ENCODE measurements at places on chromosomes 6 and 20.

GRCh38 chr6:106913676-106914280 lies 60.8 kb downstream of the CD24 start:
- no peak for DNase-seq

- no peak for DNase-seq
These were observed 2.9 kb upstream of the RAMACL start for GRCh38 chr6:166589337-166589731.

GRCh38 chr6:142566628-142567396 lies 265.0 kb downstream of the ADGRG6 start:
- DNase-seq: peak; percentile 76

- DNase-seq: no peak
These were observed 353.0 kb upstream of the MAP3K7 start for GRCh38 chr6:90939906-90940305.

- no peak for DNase-seq
These were observed 94.3 kb downstream of the TCP11 start for GRCh38 chr6:35046862-35047261.

GRCh38 chr6:132494954-132495353 lies 18.0 kb downstream of the STX7 start:
- DNase-seq: no peak

DNA sequence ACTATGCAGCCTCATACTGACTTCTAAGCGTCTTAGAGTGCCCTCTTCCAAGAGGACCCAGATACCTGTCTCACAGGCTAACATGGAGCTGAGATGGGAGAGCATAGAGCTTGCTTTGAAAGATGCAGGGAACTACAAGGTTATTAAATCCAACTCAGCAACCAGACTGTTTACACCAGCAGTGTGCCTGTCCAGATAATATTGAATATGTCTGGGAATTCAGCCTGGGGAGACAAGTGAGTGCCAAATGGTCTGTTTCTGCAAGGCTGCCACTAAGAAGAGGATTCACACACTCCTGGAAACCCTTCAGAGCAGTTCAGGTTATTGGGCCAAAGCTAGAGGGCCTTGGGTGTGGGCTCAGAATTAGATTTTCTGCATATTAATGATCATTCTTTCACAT lies 547.8 kb downstream of the PTPRT start:
- no peak for DNase-seq

GRCh38 chr6:3259491-3259958 lies 778 bp downstream of the PSMG4 start:
- peak; percentile 36 for DNase-seq

DNA sequence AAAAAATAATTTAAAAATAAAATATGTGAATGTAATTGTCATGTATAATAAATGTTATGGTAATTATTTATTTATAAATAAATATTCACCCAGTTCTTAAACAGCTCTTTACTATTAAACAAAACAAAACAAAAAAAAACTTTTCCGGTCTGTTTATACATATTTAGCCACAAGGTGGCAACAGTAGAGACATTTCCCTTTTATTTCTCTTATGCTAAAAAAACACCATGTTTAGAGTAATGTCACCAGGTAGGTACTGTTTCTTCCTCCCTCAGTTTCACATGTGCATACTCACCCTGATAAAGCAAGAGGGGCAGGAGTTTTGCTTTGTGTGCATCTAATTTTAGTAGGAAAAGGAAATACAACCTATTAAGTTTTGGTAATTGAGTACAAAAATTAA lies 610.4 kb upstream of the IMPG1 start:
- DNase-seq: no peak

DNA sequence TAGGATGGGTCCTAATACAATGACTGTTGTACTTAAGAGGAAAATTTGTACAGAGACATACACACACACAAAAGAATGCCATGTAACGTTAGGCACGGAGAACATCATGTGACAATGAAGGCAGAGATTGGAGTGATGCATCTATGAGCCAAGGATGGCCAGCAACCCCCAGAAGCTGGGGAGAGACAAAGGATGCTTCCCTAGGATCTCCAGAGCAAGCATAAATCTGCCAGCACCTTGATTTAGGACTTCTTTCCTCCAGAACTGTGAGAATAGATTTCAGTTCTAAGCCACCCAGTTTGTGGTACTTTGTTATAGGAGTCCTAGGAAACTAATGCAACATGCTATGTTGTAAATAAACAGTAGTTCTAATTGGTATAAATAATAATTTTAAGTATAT lies 25.0 kb downstream of the EYA4 start:
- DNase-seq: peak; percentile 7

- no peak for DNase-seq
These were observed 118.2 kb upstream of the GJE1 start for GRCh38 chr6:142014515-142014914.

DNA sequence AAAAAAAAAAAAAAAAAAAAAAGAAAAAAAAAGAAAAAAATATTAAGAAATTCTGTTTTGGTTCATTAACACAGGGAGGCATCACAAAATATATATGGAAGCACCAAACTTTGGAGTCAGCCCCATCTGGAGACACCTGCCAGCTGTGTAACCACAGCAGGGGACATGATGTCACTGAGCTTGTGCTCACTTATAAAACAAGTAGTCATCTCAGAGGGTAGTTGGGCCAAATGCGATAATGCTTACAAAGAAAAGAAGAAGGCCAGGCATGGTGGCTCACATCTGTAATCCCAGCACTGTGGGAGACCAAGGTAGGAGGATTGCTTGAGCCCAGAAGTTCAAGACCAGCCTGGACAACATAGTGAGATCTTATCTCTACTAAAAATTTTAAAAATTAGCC lies 1.1 kb upstream of the BNIP5 start:
- DNase-seq: no peak

GRCh38 chr6:98576791-98577190 lies 257.6 kb upstream of the POU3F2 start:
- no peak for DNase-seq

DNA sequence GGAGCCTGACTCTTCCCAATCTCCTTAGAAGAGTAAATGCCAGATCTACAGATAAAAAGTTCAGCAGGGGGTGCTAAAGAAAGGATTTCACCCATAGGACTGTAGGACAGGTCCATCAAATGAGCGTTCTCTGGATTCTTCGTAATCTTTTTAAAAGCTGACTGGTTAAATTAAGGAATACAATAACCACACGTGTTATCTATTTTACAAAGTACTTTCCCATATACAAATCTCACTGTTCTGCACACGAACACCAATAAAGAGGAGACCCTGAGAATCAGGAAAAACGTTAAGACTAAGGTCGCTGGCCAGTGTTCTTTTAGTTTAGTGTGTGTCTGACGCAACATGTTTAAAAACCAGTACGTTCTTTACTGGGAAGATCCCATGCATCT lies 542 bp downstream of the TUBE1 start:
- DNase-seq: no peak

DNA sequence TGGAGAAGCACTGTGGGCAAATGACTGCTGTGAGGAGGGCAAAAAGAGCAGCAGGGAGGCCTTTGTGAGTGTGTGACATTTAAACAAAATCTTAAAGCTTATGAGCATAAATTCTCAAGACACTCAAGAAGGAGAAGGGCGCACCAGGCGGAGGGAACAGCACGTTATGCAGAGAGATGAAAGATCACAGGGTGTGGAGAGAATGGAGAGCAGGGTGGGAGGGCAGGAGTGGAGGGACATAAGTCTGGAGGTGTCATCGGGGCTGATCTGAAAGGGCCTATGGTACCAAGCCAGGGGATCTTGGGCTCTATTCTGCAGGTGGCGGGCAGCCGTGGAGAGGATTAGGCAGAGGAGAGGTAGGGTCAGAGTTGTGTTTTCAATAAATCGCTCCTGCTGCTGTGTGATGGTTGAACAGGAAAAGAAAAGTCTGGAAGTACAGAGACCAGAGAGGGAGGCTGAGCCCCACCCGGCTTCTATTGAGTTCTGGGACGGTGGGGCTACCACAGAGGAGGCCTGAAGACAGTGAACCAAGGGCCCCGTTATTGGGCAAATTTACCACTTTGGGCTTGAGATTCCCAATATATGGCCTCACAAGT lies 24.3 kb upstream of the DLGAP4 start:
- DNase-seq: no peak

DNA sequence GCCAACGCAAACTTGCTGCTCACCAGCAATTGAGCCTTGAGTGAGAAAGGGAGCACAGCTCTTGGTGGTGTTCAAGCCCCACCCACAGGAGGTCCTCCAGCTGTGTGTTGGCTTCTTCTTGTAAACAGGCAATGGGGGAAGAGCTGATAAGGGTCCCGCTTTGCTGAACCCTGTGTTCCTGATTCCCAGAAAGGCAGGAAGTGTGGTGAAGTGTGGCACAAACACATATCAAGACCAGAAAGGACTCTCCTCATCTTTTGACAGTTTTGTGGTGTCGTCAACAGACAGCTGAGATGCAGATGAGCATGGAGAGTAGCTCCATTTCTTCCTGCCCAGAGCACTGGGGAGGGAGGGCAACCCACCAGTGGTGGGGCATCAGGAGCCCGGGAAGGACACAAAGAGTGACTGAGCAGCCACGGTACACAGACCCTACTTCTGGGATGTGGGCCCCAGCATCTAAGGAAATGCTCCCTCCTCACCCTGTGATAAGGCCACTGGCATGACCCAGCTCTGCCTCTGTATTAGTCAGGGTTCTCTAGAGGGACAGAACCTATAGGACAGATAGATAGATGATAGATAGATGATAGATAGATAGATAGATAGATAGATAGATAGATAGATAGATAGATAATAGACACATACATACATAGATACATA lies 188.9 kb upstream of the TAB2 start:
- no peak for DNase-seq

DNA sequence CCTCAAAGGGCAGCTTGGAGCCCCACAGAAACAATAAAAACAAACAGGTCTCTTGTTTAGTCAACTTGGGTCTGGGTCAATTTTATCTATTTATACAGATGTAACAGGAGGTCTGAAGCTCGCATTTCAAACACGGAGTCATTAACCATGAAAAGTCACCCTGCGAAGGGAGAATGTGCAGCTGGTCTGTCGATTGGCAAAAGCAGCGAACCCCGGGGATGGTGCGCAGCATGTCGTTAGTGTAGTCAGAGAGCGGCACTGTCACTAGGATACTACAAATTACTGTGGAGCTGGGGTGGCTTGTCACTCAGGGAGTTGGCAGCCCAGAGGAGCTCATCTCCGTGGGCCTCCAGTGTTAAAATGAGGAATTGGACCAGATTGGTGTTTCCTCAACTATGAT lies 190.4 kb upstream of the ARG1 start:
- DNase-seq: peak; percentile 16

DNA sequence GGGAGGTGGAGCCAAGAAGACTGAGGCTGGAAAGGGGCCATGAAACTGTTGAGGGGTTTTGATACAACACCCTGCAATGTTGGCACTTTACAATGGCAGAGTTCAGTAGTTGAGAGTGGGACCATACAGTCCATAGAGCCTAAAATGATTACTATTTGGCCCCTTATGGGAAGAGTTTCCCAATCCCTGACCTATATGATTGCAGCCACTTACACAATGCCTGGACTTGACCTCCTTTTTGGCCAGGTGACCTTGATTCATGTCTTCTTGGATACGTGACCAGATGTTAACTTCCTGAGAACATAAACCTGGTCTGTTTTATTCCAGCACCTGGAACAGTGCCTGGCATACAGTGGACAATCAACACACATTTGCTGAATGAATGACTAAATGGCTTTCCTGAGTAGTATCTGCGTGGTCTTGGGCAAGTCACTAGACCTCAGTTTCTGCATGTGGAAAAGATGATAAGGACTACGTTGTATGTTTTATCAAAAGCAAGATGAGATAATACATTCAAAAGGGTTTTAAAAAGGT lies 58.4 kb downstream of the NOX3 start:
- DNase-seq: no peak

- peak; percentile 65 for DNase-seq
These were observed 178.7 kb downstream of the TAF4 start for GRCh38 chr20:61886721-61887595.

DNA sequence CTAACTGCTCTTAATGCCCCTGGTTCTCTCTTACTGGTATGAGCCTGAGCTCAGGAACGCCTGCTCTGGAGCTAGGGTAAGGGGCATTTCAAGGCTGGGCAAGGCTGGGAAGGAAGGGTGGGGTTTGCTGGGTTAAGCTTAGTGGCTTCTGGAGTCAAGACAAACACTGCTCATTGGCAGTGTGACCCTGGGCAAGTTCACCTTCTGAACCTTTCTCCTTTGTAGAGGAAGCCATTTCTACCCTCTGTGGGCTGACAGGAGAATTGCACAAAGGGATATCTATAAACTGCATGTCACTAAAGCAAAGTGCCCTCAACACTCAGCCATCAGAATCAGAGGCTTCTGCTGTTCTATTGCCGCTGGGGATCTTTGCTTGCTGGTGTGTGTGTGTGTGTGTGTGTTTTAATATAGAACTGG lies 20.3 kb upstream of the LRRN4 start:
- no peak for DNase-seq

- DNase-seq: no peak
These were observed 23.3 kb downstream of the MYCT1 start for GRCh38 chr6:152720974-152721373.

DNA sequence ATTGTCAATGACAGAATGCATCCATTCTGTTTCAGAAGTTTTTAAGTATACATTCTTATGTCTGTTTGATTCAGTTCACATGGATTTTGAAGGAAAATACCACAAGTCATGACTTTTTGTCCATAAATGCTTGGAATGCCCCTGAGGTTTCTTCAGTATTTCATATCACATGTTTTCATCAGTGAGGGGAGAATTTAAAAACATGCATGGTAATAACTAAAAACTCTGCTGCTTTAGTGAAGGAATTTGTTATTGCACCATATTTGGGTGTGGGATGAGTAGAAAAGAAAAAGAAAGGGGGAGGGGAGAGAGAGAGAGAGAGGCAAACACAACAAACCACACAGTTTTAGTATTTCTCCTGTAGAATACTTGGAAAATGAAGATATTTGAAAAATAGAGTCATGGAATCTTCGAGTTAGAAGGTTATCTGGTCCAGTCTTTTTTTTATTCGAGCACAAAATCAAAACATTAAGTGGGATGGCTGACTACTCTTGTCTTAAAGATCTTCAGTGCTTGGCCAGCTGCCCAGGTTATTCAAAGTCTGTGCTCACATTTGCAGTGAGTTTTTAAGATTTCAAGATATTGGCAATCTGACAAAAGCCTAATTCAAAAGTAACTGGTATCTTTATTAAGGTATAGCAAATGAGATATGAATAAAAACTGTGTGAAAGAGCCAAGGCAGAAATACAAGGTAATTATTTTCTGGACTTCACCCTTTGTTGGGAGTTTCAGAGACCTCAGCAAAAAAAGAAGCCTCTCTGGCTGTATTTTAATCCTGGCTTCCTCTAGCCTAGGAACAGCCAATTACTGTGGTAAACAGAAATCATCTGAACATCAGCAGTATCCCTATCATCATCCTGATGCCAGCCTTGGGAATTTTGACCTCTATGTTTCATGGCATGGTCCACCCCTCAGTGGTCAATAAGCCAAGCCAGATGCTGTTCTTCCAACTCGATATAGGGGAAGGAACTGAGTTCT lies 687.9 kb upstream of the CITED2 start:
- DNase-seq: no peak

GRCh38 chr6:151239603-151240035 lies at the start of gene AKAP12:
Gene AKAP12, plus strand, starts transcription at chr6:151239967. Its CDS starts 596 bp downstream, at chr6:151240563.
- DNase-seq: no peak

- no peak for DNase-seq
These were observed 34.2 kb downstream of the PROKR2 start for GRCh38 chr20:5282561-5282960.

- no peak for DNase-seq
These were observed 7.3 kb downstream of the BPHL start for GRCh38 chr6:3125815-3126214.

Measured in nephron progenitor cell (in vitro differentiated cells).